CD4-positive, alpha-beta T cell treated with Interleukin-4 for 1 hour (primary cell): ENCODE measurements at places on chromosomes 5 and 9.

DNA sequence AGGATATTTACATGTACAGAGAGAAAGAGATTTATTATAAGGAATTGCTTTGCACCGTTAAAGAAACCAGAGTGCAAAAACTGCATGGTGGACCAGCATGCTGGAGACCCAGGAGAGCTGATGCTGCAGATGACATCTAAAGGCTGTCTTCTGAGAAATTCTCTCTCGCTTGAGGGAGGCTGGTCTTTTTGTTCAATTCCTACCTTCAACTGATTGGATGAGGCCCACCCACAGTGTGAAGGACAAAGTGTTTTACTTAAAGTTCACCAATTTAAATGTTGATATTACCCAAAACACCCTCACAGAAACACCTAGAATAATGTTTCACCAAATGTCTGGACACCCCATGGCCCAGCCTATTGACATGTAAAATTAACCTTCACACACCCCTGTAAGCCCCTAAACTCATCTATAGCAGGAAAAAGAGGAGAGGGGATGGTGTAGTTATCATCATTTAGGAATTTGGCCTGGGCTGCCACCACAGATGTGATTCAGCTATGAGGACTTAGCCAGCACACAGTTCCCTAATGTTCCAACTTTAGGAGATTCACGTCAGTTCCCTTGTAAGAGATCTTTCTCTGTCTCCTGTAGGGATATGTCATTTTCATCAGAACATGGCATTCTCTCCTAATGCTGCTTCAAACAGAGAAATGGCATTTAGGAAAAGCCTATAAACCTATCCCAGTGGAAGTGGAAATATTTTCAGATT lies 358.2 kb upstream of the TLE4 start:
- no peak for DNase-seq

DNA sequence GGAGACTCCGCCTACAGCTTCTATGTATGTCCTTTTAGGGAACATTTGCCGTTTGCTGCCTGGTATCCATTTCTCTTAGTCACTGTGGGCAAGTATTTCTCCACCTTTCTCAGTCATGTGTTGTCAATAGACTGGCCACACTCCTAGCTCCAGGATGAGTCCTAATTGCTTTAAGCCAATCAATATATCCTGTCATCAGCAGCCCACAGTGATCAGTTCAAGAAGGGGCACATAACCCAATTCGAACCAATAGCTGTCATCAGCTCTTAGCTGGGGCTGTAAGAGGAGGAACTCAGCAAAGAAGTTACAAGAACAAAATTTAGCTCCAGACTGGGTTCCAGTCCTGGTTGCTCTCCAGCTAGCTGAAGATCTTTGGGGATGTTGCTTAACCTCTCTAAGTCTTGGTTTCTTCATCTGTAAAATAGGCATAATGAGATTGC lies 70.7 kb upstream of the MAN2A1 start:
- no peak for DNase-seq

DNA sequence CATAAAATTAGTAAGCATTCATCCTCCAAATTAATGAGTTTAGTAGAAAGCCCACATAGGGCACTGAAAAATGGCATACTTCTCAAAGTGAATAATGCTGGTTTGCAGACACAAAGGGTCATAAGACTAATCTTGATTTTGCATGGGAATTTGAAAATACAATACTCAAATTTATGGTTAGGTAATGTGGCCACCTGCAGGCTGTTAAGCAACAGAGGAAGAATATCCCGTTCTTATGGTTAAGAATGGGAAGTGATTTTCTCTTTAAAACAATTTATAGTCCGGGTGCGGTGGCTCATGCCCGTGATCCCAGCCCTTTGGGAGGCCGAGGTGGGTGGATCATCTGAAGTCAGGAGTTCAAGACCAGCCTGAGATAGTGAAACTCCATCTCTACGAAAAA lies 9.4 kb upstream of the PLCXD3 start:
- DNase-seq: no peak

- DNase-seq: no peak
Observed at GRCh38 chr5:125581311-125581710, 834.9 kb upstream of the ZNF608 start.

DNA sequence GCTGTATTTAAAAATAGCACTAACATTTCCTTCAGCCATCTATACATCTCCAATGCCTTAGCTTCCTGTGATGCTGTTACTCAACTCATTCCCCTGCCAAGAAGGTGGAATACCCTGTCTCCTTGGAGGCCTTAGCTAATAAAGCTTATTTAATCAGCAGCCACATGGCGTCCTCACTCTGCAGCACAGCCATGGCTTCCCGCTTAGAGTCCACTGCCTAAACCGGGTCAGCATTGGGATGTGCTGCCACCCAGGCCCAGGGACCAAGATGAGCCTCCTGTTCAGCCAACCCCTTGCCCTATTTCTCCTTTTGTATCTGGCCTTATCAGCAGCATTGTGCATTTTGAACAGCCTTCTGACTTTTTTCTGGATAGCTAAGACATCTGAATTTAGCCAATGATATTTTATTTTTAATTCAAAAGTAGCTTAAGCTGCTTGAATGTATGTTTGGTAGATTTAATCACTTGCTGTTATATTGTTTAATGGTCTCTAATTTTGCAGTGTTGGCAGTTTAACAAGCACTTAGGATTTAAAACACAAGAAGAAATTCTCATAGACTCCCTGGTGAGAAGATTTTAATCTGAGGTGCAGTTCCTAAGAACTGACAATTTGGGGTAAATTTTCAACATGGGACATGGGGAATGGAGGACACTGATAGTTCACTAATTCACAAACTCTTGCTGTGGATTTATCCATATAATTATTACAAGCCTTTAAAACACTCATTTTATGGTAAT lies 113.0 kb downstream of the RPS23 start:
- DNase-seq: no peak

DNA sequence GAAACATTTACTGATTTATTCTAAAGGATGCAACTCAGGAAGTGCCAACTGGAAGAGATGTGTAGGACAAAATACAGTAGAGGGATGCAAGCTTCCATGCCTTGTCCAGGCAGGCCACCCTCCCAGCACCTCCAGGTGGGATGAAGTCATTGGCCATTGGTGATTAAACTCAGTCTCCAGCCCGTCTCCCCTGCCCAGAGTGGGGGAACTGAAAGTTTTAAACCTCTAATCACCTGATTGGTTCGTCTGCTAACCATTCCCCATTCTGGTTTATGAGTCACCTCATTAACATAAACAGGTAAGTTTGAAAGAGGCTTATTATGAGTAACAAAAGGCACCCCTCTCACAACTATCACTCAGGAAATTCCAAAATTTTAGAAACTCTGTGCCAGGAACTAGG lies 8.1 kb downstream of the TNFAIP8 start:
- DNase-seq: no peak

- DNase-seq: no peak
Observed at GRCh38 chr9:2790466-2790865, 53.4 kb downstream of the PUM3 start.

DNA sequence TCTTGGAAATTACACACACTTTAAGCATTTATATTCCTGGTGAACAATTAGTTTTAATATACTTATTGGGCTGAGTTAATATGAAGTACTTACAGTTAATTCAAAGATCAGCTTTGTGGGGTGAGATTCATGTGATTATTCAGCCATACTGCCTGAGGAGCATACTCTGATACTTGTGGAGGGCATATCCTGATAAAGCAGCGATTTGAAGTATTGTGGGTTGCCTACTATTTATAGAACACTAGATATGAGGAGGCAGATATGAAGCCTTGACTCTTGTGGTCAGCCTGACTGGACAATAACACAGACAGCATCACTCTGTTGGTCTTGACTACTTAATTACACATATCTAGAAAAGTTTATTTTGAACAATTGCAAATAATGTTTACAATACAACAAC lies 27.0 kb upstream of the AGGF1 start:
- no peak for DNase-seq

- no peak for DNase-seq
Observed at GRCh38 chr5:1883120-1883924, 597 bp upstream of the IRX4 start.

GRCh38 chr5:118921866-118922265 lies 66.5 kb downstream of the DTWD2 start:
- no peak for DNase-seq

DNA sequence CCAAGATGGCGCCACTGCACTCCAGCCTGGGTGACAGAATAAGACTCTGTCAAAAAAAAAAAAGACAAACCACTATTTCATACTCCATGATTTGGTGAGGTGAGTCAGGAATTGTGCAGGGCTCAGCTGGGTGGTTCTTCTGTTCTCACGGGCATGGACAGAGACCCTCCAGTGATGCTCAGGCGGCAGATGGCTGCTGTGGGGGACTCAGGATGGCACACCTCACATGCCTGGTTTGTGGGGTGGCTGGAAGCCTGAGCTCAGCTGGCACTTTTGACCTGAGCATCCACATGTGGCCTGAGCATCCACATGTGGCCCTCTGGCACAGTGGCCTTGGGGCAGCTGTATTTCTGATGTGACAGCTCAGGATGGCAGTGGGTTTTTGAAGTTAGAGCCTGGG lies 217.2 kb downstream of the IRX2 start:
- DNase-seq: no peak

GRCh38 chr9:115717298-115717697 lies 436.3 kb upstream of the PAPPA start:
- no peak for DNase-seq

DNA sequence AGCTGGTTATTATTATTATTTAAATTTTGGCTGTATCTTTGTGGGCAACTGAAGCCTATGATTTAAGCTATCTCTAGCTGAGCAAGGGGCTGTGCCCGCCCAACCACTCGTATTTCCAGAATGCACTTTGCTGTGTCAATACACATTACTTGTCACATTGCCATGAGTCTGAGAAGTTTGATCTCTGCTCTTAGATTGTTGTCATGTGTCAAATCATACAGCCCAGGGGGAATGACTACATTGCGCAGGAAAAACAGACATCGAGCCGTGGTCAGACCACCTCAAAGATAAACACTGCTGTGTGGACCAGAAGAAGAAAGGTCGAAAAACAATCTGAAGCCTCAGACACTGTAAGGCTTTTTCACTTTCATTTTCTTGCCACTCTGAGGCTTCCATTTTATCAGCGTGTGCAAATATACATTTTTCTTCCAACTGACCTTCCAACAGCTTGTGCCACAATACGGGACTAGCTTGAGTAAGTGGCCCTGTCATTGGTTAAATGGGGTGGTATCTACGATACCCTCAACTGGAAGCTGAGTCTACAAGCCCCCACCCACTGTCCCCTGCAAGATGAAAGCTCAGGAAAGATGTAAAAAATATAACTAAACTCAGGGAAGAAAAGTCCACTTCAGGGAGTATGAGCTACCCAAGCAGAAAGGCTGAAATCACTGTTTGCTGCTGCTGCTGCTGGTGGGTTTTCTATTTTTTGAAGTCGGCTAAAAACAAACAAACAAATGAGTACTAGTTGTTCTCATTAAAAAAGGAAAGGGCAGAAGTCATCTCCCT lies 603.0 kb downstream of the BNC2 start:
- no peak for DNase-seq
